Lower leg skin (tissue), 4 donors: ENCODE measurements at places on chromosomes 13 and 19. TPM values are rescaled to one million over a fixed set of nuclear protein-coding genes. Genes with fewer than 3 reads are reported as not detected.

GRCh38 chr19:47714339-47714738 is 1.1 kb downstream of the EHD2 start:
- DNase-seq, result no peak

GRCh38 chr19:18972301-18972811 is 31.3 kb upstream of the HOMER3 start:
- DNase-seq, result no peak

GRCh38 chr13:113096745-113097305 is 8.8 kb upstream of the F7 start:
- DNase-seq, result no peak

Gene ERICH4
- total RNA-seq, result not detected

DNA sequence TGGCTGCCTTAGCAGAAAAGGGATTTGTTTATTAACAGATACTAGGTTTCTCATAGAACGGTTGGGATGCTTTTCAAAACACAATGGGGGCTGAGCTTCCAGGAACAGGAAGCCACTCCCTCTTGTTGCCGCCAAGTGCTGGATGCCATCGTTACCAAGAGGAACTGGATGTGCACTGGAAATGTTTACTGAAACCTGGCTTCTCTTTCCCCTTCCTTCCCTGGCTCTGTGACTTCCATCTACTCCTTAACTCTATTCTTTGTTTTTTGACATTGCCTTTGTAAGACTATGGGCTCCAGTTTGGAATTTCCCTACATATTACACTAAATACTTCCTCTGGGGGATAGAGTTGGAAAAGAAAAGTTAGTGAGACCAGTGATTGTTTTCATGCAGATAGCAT is 11.7 kb upstream of the KL start:
- no peak for DNase-seq

DNA sequence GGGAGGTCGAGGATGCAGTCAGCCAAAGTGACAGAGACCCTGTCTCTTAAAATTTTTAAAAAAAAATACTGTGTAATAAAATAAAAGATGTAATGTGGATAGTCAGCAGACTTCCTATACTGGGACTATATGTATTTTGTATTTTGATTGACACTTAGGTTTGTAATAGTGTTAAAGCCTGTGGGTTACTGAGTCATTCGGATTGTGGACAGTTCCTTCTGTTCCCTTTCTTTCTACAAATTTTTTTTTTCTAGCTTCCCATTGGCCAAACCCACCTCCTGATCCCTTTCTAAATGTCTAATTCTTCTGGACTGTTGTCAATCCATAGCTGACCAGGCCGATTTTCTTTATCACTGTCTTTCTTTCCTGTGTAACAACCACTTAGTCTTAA is 108.0 kb downstream of the DNAJC3 start:
- no peak for DNase-seq

Gene MAST3
- 12.9 TPM for total RNA-seq

DNA sequence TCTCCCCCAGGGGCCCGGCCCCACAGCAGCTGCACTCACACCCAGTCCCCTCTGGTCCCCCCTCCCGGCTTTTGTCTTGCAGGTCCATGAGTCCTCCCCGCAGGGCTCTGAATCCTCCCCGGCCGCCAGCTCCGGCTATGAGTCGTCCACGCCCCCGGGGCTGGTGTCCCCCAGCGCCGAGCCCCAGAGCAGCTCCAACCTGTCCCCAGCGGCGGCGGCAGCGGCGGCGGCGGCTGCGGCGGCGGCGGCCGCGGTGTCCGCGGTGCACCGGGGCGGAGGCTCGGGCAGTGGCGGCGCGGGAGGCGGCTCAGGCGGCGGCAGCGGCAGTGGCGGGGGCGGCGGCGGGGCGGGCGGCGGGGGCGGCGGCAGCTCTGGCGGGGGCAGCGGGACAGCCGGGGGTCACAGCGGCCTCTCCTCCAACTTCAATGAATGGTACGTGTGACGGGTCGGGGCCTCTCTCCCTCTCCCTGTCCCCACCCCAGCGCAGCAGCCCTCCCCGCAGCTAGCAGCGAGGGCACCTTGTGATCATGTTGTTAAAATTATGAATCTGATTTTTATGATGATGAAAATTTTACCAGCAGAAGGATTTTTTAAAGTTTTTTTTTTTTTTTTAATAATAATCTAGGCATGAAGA is 3.8 kb downstream of the ZIC2 start:
- no peak for DNase-seq

Gene SLITRK6
- 12.2 TPM for total RNA-seq

Gene PRR36
- 0.72 TPM for total RNA-seq

Gene P2RY11
- 26.3 TPM for total RNA-seq

- DNase-seq, result no peak
Measured at GRCh38 chr13:22399801-22400420, 729.0 kb downstream of the FGF9 start.

DNA sequence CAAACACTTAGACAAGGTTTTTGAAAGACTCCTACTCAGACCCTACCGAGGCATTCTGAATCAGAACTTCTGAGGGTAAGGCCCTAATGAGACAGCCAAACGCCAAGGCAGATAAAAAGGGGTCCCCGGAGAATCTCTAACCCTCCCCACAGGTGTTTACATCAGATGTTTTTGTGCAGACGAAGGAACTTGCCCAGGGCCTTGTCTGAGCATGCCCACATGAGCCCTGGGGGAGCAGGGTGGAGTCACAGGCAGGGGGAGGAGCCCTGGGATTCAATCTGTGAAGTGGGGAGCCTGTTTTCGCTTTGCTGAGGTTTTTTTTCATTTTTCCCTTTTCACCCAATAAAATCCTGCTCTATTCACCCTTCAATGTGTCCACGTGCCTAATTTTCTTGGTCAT is 61.6 kb upstream of the MED4 start:
- DNase-seq, result peak; percentile 59

Gene IZUMO2
- total RNA-seq, result not detected

DNA sequence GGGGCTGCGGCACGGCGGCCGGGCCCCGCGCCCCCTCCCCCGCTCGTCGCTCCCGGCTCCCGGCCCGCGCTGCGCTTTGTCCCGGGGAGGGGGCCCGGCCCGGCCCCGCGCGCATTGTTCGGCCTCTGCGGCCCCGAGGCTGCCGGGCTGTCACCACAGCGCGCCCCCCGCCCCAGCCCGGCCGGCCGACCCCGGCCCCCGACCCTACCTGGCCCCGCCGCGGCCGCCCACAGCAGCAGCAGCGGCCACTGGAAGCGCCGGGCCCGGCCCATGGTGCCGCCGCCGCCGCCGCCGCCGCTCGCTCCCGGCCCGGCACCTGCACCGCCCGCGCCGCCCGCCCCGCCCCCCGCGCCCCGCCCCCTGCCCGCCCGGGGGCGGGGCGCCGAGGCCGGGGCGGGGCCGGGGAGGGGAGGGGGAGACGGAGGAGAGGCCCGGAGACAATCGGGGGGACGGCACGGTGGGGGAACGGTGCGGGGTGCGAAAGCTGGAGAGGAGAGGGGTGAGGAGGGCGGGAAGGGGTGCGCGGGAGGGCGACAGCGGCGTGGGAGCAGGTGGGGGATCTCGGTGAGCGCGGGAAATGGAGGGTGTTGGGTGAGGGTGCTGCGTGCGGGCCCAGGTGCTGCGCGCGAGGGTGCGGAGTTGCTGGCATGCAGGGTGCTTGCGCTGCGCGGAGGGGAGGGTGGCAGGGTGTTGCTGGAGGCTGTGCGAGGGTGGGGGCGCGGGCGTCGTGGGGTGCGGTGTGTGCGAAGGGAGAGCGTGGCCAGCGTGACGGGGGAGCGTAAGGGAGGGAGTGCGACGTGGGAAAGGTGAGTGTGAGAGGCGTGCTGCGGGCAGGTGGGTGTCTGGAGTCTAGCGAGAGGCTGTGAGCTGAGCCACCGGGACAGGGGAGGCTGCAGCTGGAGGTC is at the start of gene CADM4:
Gene CADM4 (minus strand): TSS at position 332 of the 905 bp plus-strand sequence. CDS start 60 bp downstream, at position 272.
- DNase-seq, result no peak
